ENCODE measurements at places on chromosomes 13 and 19. TPM values are rescaled to one million over a fixed set of nuclear protein-coding genes. Genes with fewer than 3 reads are reported as not detected.

Gene LINGO3
- total RNA-seq = not detected

GRCh38 chr19:39103151-39103550 lies 19.0 kb downstream of the ACP7 start:
- no peak for DNase-seq

DNA sequence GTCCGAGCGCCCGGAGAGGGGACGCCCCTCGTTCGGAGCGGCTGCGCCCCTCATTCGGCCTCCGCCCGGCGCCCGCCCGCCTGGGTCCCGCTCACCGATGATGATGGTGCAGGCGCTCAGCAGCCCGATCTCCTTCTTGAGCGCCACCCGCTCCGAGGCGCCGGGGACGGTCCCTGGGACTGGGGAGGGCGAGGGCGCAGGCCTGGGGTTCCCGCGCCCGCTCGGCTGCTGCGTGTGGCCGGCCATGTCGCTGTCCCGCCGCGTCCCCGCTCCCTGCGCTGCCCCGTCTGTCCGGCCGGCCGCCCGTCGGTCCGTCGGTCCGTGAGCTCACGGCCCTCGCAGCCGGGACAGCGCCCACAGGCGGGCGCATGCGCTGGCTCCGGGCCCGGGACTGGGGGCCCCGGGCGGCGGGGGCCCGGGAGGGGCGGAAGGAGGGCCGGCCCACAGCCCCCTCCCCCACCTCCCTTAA lies at the start of gene SLC7A10:
Gene SLC7A10 (minus strand): TSS at position 393 of the 469 bp plus-strand sequence. CDS start 147 bp downstream, at position 246.
- no peak for DNase-seq

Gene N4BP2L1
- total RNA-seq = 1.1 TPM

Gene POLR1D
- 184 TPM for total RNA-seq

Gene SELENOV
- not detected for total RNA-seq

Gene WDR87
- total RNA-seq = not detected

Gene TUBB4A
- total RNA-seq = 32.5 TPM

Gene SLC25A23
- total RNA-seq = 89.5 TPM

- no peak for DNase-seq
These were observed 3.1 kb upstream of the BEST2 start for GRCh38 chr19:12748489-12748888.

Gene C19orf38
- 0.74 TPM for total RNA-seq

- DNase-seq = no peak
These were observed 40.8 kb upstream of the GPR183 start for GRCh38 chr13:99347911-99348451.

Gene TEAD2
- 31.9 TPM for total RNA-seq

Gene BCAM
- 78.7 TPM for total RNA-seq

GRCh38 chr13:109547942-109548341 lies 238.4 kb downstream of the IRS2 start:
- no peak for DNase-seq

- no peak for DNase-seq
These were observed 10.3 kb downstream of the MIR17HG start for GRCh38 chr13:91357613-91358386.

Gene ONECUT3
- total RNA-seq = 22.1 TPM

Gene ZNF823
- 4.7 TPM for total RNA-seq

DNA sequence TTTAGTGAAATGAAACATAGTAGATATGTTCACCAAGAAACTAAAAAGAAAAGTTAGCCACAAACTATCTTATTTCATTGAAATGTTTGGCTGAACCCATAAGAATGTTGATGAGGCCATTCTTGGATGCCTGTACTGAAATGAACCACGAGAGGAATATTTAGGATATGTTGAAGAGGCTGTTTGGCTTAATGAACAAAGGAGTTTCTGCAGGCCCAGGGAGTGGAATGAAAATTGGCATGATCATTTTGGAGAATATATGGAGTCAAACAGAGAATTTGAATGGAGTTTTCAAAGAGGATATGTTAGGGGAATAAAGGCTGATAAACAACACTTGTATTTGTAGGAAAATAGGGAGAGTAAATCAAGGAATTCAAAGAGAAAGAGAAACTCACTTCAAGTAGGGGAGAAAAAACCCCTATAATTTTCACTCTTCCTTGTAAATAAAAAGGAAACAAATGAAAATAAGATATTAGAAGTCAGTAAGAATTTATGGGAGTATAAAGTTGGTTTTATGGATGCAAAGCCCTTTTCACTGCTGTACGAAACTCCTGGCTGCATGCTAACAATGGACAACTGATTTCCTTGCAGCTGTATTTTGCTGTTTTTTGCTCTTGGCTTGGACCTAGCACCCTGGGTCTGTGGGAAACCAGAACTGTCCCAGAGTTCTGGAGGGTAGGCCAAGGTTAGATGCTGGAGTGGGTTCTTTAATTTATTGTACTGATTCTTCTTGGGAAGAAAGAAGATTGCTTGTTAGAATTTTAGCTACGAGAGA lies 36.5 kb downstream of the KL start:
- no peak for DNase-seq

Gene STOML3
- not detected for total RNA-seq
